ENCODE measurements at places on chromosomes 13 and 19.

- no peak for DNase-seq
Observed at GRCh38 chr19:6039566-6040225, 61.8 kb upstream of the RANBP3 start.

DNA sequence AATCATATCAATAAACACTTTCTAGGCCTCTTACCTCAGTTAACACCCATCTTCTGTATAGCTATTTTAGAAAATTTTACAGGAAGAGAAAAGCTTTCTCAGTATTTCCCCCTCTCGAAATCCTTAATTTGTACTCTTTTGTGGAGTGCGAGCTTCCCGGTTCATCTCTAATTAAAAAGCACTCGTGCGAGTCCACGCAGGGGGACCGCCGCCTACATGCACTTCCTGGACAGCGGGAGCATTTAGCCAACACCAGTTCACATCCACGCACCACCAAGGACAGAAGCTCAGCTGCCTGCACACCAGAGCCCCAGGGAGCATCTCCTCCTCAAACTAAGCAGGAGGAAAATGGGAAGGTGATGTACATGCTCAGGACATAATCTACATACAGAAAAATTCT, 60.0 kb downstream of the RASA3 start:
- no peak for DNase-seq

- no peak for DNase-seq
Observed at GRCh38 chr13:73677048-73677601, 457.1 kb downstream of the KLF12 start.

- no peak for DNase-seq
Observed at GRCh38 chr13:74922963-74923362, 559.0 kb downstream of the TBC1D4 start.

- DNase-seq: no peak
Observed at GRCh38 chr13:113901231-113901630, 37.4 kb upstream of the GAS6 start.

DNA sequence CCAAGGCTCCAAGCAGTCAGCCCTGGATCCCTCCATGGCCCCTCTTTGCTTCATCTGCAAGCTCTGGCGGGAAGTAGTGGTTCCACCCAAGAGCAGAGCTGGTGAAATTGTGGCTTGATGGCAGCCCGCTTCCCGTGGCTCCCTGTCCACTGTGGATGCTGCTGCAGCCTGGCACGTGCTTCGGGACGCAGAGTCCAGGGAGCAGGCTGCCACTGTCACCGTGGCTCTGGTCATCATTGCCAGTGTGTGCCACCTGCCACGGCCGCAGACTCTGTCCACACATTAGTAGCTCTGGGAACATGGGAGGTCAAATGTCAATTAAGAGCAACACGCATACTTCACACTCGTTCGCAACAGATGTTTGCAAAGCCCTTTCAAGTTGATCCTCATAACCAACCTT, 40.8 kb upstream of the RNF17 start:
- no peak for DNase-seq

- DNase-seq: no peak
Observed at GRCh38 chr19:50178320-50178719, 15.2 kb upstream of the IZUMO2 start.

- no peak for DNase-seq
Observed at GRCh38 chr13:106996867-106997618, 429.1 kb upstream of the ARGLU1 start.

- no peak for DNase-seq
Observed at GRCh38 chr13:52600666-52601065, 41.6 kb upstream of the HNRNPA1L2 start.

GRCh38 chr19:41903193-41903953, 20.4 kb downstream of the ARHGEF1 start:
- no peak for DNase-seq

DNA sequence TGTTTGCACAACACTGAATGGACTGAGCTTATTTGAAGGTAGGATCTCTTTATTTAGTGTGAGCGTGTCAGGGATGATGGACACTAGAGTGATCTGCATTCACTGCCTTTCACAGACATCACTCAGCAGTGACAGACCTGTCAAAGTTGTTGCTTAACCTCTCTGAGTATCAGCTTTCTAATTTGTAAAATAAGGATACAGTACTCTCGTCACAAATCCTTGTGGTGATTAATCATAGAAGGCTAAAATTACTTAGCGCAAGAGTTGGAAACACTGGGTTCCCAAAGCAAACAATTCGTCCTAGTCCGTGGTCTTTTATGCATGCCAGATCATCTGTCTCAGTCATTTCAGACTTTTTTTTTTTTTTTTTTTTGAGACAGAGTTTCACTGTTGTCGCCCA, 16.6 kb downstream of the CARD8 start:
- DNase-seq: no peak

DNA sequence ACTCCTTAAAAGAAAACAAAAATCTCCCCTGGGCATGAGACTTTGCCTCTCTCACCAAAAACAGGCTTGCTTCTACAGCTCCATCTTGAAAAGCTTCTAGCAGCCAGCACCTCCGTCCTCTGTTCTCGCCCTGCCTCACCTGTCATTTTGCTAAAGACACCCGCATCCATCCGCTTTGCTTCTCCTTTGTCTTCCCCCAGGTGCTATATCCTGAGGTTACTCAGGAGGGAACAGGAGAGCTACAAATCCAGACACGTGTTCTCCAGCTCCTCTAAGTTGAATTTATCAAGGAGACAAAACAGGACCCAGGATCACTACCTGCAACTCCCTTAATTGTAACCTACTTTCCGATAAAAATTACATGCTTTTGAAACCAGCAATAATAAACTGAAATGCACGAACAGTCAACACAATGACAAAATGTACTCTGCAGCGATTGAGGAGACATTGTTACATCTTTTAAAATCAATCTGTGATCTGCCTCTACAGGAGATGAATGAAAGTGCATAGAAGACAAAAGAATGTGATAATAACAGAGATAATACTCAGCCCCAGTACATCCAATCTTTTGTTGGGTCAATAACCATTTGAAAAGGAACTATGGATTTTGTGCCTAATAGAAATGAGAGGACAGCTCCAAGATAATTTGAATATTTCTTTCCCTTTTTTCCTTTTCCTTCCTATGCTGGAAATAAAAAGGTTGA, 221.2 kb downstream of the DCLK1 start:
- DNase-seq: no peak

DNA sequence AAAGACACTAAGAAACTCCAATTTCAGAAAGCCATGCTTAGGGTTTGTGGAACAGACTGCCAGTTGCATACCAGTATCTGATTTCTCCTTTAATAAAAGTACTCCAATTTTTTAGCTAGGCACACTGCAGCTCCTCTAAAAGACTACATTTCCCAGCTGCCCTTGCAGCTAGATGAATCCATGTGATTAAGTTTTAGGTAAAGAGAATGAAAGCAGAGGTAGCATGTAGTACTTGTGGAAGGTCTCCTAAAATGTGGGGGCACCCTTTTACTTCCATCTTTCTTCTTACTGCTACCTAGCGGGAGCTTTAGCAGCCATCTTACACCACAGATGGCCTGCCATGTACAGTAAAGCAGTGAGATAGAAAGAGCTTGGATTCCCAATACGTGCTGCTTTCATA, 33.0 kb upstream of the TSC22D1 start:
- DNase-seq: no peak

GRCh38 chr13:44919104-44919804, 70.0 kb downstream of the NUFIP1 start:
- no peak for DNase-seq

DNA sequence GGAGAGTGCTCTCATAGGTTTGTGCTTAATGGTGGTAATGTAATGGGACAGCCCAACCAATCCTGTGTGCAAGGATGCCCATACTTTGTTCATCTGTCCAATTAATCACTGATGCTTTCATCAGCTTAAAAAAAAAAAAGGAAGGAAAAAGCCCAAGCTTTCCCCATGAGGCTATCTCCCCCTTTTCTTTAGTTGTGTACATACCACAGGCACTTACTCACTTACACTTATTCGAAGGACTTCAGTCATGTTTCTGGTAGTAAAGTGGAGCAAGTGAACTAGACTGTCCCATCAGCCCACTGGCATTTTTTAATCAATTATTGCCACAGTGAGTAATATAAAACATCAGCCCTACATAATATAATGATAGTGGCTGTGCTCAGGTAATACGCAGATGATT, 183.5 kb upstream of the UFM1 start:
- no peak for DNase-seq

GRCh38 chr13:60227158-60227557, 63.4 kb upstream of the DIAPH3 start:
- no peak for DNase-seq

- DNase-seq: no peak
Observed at GRCh38 chr13:27915301-27916207, 4.2 kb upstream of the PDX1 start.

- DNase-seq: no peak
Observed at GRCh38 chr13:48234566-48235340, 1.7 kb downstream of the ITM2B start.

DNA sequence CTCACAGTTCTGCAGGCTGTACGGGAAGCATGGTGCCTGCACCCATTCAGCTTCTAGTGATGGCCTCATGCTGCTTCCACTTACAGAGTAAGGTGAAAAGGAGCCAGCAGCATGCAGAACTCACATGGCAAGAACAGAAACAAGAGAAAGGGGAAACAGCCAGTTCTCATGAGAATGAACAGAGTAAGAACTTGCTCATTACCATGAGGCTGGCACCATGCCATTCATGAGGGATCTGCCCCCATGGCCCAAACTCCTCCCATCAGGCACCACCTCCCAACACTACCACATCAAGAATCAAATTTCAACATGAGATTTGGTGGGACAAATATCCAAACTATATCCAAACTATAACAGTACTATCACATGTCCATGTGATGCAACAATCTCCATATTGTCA, 72.1 kb downstream of the KATNAL1 start:
- no peak for DNase-seq

- no peak for DNase-seq
Observed at GRCh38 chr13:42108217-42108616, 59.8 kb downstream of the DGKH start.

DNA sequence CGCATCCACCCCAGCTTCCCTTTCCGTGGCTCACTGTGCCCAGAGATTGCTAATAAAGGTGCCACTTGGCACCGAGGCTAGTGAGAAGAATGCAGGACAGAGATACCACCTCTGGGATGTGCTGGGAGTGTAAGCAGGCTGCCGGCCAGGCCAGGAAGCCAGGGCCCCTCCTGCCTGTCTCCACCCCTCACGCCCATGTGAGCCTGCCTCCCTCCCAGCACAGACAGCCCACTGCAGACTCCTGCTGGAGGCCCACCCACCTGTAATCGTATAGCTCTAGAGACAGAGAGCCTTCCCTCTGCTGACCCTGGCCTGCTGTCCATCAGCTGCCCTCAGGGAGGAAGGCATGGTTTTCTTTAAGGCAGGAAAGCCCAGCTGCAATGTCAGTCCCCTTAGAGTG, 13.9 kb downstream of the VSTM2B start:
- no peak for DNase-seq

- no peak for DNase-seq
Observed at GRCh38 chr13:112362021-112362420, 14.1 kb upstream of the SPACA7 start.

GRCh38 chr19:18905513-18906236, 9.7 kb upstream of the CERS1 start:
- DNase-seq: no peak

- DNase-seq: no peak
Observed at GRCh38 chr13:111204438-111205177, 89.5 kb downstream of the ARHGEF7 start.

GRCh38 chr13:111401151-111401550, 80.7 kb downstream of the TEX29 start:
- DNase-seq: no peak

DNA sequence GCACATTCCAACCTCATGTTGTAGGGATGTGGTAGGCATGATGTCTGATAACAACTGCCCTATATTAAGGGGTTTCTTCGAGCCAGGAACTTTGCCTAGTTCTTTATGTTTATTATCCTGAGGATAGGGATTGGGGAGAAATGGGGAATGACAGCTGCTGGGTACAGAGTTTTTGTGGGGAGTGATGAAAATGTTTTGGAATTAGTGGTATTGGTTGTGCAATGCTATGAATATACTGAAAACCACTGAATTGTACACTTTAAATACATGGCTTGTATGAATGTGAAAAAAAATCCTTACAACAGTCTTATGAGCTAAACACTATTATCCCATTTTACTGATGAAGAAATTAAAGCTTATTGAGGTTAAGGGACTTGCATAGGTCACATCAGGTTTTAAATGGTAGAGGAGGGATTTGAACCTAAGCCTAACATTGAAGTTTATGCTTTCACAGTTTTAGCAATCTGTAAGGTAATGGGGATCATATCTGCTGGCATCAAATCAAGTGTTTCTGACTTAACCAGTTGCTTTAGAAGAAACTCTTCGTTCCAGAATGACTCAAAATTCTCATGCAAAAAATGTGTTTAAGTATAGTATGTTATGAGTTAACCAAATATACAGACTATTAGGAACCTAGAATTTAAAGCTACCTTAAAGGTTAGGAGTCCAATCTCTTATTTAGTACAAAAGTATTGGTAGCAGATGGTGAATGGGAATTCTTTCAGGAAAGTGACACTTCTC, 61.4 kb downstream of the ERCC5 start:
- DNase-seq: no peak

- DNase-seq: no peak
Observed at GRCh38 chr13:55999709-56000108, 1141.0 kb upstream of the PRR20A start.

GRCh38 chr13:109625156-109625555, 161.2 kb downstream of the IRS2 start:
- DNase-seq: no peak

DNA sequence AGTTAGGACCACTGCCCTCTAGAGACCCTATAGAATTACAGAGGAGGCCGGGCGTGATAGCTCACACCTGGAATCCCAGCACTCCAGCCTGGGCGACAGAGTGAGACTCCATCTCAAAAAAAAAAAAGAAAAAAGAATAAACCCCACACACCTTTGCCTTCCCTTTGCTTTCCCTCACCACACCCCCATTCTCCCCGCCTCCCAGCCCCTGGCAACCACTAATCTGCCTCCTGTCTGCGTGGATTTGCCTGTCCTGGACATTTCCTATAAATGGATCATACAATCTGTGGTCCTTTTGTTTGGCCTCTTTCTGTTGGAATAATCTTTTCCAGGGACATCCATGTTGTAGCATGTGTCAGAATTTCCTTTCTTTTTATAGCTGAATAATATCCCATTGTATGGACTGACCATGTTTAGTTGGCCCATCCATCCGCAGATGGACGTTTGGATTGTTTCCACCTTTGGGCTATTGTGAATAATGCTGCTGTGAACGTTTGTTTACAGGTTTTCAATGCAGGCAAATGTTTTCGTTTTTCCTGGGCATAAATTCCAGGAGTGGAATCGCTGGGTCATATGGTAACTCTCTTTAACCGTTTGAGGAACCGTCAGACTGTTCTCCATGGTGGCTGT, 15.3 kb downstream of the NACC1 start:
- no peak for DNase-seq

GRCh38 chr13:114089751-114090400, 42.5 kb downstream of the RASA3 start:
- DNase-seq: no peak

- no peak for DNase-seq
Observed at GRCh38 chr13:48594096-48594815, 59.5 kb upstream of the CYSLTR2 start.

GRCh38 chr13:78045916-78046315, 127.3 kb upstream of the EDNRB start:
- DNase-seq: no peak

- no peak for DNase-seq
Observed at GRCh38 chr19:29704562-29705558, 10.2 kb downstream of the C19orf12 start.

GRCh38 chr13:105343134-105343806, 1192.2 kb downstream of the EFNB2 start:
- no peak for DNase-seq
